NCI-H1092 treated with DMSO at 0.1 percent for 48 hours (cell line): ENCODE measurements at places on chromosomes 5 and 9.

GRCh38 chr5:119329666-119330065, 26.2 kb upstream of the TNFAIP8 start:
- DNase-seq, result no peak

DNA sequence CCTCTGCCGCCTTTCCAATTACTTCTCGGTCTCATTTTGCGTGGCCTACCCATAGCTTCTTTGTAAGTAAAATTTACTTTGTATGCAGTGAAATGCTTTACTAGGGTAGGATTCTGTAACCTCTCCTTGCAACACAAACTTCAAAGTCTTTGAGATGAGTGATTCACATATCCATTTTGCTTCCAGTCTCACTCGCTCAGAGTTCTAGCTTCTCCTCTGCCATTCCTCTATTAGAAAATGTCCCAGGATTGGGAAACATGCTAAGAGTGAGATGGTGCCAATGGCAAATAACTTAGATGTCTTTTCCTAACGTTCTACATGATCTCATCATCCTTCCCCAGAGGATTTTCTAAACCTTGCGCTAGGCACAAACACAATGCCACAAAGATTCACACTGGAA, 270.5 kb upstream of the SLC30A5 start:
- DNase-seq, result no peak

DNA sequence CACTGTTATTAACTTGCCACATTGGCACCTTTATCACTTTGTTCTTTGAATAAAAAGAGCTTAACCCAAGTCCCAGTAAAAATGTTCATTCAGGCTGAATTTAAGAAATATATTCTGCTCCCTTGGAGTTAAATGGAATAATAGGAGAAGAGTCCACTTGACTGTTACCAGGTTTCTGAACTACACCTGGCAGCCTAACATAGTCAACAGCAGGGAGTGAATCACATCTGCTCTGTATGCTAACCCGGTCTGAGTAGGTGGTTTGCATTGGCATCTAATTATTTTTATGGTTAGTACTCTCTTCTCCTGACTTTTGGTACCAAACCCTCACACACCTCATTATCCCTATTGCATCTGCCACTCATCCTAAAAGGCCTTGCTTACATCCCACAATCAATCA, 86.7 kb downstream of the STK32A start:
- no peak for DNase-seq

GRCh38 chr9:118271331-118271730, 567.1 kb downstream of the TLR4 start:
- DNase-seq, result no peak

DNA sequence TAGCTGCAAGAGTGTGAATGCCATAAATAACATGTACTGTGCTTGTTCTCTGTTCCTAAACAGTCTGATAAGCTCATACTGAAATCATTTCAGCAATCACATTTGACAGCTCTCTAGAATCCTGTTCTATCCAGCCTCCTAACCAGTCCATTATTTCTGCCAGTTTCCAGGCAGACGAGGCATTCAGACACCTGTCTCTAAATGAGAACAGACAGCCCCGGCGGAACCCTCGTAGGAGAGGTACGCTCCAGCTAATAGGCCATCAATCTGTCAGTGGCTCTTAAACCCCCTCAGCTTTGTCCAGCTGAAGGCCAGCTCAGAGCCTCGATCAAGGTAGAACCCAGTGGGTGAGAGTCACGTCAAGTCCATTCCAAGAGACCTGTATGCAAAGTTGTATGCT, 272.3 kb downstream of the GLIS3 start:
- DNase-seq, result no peak

- DNase-seq, result peak; percentile 70
Measured at GRCh38 chr5:25029004-25029403, 384.2 kb upstream of the CDH10 start.

- no peak for DNase-seq
Measured at GRCh38 chr5:107468276-107468675, 202.5 kb downstream of the EFNA5 start.

DNA sequence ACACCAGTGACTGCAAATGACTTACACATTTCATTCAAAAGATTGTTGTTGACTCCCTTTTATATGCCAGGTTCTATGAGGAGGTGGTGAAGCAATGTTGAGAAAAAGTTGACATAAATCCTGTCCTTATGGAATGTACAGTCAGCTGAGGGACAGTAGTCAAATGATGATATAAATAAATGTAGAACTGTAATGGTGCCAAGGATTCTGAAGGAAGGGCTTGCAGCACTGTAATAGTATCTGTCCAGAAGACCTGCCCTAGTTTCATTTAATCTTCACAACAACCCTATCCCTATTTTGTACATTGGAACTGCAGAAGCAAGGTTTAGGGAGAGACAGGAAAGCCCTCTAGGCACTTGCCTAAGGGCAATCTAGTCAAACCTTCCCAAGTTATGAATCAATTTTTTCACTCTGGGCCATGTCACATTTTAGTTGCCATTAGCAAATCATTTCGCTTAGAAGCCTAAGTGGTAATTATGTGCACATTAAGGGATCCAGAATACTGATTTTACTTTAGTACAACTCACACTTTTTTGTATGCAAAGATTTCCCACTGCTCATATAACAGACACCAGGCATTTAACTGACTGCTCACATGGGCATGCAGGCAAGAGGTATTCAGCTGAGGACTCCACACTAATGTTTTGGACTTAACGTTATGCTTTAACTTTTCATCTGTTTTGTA, 34.5 kb upstream of the LIFR start:
- no peak for DNase-seq

- DNase-seq, result no peak
Measured at GRCh38 chr5:5572010-5572865, 149.8 kb downstream of the ICE1 start.

- no peak for DNase-seq
Measured at GRCh38 chr9:19161257-19162025, 34.1 kb upstream of the PLIN2 start.

GRCh38 chr5:131671994-131672655, 37.1 kb upstream of the RAPGEF6 start:
- DNase-seq, result no peak

DNA sequence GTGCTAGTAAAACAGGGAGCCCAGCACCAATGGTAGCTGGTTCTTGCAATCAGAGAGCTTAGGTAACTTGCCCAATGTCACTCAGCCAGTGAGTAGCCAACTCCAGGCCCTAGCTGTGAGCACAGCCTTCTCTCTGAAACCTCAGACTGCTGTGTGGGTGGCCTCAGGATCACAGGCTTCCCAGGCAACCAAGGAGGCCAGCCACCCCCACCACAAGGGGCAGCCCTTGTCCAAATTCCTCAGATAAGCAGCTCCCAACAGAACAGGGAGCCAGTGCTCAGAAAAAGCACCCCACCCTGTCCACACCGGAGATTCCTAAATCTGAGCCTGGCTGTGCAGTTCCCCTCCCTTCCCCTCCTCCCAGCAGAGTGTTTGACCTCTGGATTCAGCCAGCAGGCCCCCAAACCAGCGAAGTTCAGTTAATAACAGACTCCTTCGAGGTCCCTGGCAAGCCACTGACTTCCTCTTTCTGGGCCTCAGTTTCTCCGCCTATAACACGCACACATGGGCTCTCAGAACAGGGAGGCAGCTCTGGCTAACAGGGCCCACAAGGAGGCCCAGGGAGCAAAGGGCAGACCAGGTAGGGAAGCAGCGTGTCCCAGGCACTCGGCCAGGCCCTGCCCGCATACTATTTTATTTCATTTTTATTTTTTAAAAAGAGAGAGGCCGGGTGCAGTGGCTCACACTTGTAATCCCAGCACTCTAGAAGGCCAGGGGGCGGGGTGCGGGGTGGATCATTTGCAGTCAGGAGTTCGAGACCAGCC, 2.7 kb downstream of the EEIG1 start:
- no peak for DNase-seq

DNA sequence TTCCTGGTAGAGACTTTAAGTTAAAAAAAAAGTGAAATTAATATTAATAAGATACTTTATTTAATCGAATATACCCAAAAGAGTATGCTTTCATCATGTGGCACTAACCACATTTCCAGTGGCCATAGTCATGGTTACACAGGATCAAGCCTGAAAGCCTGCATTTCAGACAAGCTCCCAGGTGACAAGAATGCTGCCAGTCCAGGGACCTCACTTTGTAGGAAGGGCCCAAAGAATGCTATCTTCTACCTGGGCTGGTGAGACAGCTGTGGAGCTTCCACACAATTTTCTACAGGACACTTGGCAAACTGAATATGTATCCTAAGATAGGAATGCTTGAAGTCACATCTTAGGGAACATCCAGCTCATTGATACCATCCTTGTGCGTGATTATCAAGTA, 203.8 kb downstream of the AUH start:
- no peak for DNase-seq

DNA sequence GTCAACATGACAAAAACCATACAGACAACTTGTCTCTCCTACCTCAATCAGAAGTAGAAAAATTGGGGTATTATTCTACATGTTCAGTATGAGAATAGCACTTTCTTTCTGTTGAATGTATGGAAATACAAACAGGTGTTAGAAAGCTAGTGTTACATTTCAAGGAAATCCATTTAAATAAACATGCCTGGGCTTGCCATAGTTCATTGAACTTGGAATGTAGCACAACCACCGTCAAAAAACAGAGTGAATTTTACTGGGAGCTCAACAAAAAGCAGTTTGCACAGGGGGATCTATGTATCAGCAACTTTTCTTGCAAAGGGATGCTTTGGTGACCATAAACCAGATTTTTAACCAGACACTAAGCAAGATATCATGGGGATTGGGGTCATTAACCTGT, 307.9 kb upstream of the SMARCA2 start:
- no peak for DNase-seq
